GM20000 (cell line): ENCODE measurements at places on chromosomes 5 and 9.

GRCh38 chr5:40801771-40802562 is 3.8 kb upstream of the PRKAA1 start:
- DNase-seq, result no peak

DNA sequence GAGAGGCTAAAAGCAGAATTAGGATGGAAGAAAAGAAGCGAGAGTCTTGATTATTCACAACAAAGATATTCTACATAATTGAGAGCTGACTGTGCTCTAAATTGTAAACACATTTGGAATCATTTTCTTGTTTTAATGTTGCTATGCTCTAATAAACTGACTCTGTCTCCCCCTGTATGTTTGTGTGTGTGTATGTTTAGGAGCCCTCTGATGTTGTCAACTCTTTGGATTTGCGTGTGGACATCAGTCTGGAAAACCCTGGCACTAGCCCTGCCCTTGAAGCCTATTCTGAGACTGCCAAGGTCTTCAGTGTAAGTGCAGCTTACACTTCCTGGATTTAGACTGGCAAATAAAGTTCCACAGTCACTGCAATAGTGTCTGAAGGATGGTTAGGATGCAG is 37.8 kb downstream of the MOCS2 start:
- DNase-seq, result no peak

DNA sequence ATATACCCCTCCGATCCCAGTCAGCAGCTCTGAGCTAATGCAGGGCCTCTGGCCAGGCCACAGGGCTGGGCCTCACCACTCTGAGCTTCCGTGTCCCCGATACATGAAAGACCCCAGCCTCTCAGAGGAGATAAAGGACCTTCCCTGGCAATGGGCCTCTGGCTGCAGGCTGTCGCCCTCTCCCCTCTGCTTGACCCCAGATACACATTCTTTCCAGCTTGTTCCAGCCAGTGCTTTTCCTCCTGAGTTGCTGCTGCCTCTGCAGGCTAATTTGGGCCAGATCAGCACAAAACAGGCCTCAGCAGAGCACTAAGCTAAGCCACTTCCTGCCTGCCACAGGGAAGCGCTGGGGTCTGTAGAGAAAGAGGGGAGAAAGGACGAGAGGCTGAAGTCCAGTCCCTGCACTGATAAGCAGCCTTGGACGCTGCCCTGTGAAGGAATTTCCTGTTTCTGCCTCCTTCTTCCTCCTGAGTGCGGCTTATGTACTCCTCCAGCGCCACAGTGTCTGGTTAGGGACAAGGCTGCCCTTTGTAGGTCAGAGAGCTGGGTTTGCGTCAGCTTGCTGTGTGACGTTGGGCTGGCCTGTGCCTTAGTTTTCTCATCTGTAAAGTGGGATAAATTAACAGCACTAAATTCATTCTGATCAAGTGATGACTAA is 73.0 kb upstream of the IL17B start:
- no peak for DNase-seq

DNA sequence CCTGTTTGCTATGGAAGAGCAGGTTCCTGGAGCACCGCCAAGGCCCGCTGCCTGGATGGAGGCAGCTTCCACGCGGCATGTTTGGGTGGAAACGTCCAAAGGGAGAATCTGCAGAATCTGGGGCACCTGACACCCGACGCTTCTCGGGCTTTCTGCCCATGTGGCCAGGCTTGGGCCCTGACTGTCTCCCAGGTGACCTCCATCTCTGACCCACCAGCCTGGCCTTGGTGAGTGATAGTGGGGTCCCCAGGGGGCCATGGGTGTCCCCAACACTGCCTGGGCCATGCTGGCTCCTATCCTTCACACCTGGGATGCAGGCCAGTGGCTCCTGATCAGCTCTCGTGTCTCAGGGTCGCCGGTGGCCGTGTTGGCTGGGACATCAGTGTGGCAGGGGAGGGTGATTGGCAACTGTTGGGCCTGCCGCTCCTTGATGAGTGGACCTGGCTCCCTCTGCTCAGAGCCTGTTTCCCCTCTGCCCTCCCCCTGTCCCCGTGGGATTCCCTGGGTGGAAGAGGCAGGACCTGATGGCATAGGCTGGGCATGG is 34.0 kb downstream of the GLT6D1 start:
- DNase-seq, result no peak

- no peak for DNase-seq
These were observed 252.3 kb upstream of the ADRA1B start for GRCh38 chr5:159663986-159664385.

GRCh38 chr5:102581011-102581410 is 82.2 kb upstream of the SLCO6A1 start:
- no peak for DNase-seq

DNA sequence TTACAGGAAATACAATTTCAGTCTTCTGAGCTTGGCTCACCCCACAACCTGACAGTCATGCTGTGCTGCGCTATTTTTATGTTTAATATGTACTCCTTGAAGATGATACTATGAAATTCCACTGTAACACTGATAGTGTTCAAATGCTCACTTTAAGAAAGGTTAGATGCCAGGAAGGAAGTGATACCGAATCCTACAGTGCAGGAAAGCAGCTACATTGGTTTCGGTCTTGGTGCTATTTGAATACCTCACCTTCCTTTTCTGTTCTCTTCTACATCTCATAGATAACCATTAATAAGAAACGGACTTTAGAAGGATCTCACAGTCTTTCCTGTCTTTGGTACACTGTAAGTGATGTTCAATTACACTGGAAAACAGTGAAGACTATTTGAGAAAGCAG is 117.6 kb downstream of the SEMA5A start:
- DNase-seq, result no peak

DNA sequence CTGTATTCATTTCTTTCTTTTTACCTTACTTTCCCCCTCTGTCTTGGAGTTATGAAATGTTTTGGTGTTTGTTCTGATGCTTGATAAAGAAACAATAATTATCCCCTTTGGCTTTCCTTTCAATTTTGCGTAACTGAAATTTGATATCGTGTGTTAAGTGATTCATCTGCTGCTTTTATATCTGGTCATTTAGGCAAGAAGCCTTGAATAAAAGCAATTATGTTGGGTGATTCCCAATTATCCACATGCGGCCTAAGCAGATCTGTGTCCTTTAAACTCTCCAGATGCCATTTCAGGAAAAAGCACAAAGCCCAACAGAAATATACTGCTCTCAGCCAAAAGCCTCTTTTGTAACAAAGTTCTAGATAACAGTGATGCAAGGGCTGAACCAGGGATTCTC is 92.8 kb downstream of the TAF11L14 start:
- DNase-seq, result no peak

DNA sequence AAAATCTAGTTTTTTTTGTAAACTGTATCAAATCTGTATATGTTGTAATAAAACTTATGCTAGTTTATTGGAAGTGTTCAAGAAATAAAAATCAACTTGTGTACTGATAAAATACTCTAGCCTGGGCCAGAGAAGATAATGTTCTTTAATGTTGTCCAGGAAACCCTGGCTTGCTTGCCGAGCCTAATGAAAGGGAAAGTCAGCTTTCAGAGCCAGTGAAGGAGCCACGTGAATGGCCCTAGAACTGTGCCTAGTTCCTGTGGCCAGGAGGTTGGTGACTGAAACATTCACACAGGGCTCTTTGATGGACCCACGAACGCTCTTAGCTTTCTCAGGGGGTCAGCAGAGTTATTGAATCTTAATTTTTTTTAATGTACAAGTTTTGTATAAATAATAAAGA is 24.3 kb downstream of the HMGCR start:
- DNase-seq, result no peak

- DNase-seq, result peak; percentile 63
These were observed 70.9 kb downstream of the GAPVD1 start for GRCh38 chr9:125332527-125332926.

DNA sequence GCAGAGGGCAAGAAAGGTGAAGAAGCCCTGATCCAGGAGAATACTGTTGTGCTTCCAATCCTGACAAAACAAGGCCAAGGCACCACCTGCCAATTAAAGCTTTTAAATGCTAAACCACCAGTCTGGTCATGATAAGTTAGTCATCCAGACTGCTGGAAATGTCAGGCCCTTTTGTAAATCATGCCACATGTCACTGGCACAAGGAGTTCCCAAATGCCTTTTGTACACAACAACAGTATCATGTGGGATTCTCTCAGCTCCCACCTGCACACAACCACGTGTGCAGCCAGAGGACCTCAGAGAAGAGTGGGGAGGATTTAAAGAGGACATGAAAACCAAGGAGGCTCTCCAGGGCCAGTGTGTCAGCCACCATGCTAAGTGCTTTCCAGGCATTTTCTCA is 99.3 kb downstream of the CDK5RAP2 start:
- DNase-seq, result no peak

DNA sequence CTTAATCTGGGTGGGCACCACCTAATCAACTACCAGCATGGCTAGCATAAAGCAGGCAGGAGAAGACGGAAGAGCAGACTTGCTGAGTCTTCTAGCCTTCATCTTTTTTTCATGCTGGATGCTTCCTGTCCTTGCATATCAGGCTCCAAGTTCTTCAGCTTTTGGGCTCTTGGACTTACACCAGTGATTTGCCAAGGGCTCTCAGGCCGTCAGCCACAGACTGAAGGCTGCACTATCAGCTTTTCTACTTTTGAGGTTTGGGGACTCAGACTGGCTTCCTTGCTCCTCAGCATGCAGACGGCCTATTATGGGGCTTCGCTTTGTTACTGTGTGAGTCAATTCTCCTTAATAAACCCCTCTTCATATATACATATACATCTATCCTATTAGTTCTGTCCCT is 180.2 kb downstream of the TRPM3 start:
- DNase-seq, result no peak

GRCh38 chr9:129773262-129774048 is 20.6 kb upstream of the PTGES start:
- no peak for DNase-seq
